ENCODE measurements at places on chromosomes 7 and 10. TPM values are rescaled to one million over a fixed set of nuclear protein-coding genes. Genes with fewer than 3 reads are reported as not detected.

The JAKMIP3 gene
- 0.04 TPM for total RNA-seq

The LDB3 gene
- not detected for total RNA-seq

The RARRES2 gene
- total RNA-seq, result not detected

The HOXA11 gene
- 1.2 TPM for total RNA-seq

The CPN1 gene
- 8.6 TPM for total RNA-seq

The DLX5 gene
- total RNA-seq, result not detected

The TRIP6 gene
- total RNA-seq, result 76.9 TPM

The SOSTDC1 gene
- not detected for total RNA-seq

The LLCFC1 gene
- total RNA-seq, result not detected

The CUZD1 gene
- total RNA-seq, result 0.72 TPM

The TMEM140 gene
- total RNA-seq, result 2.9 TPM

The IL15RA gene
- 3.9 TPM for total RNA-seq

The RAPGEF5 gene
- 6.5 TPM for total RNA-seq

The SRRM3 gene
- total RNA-seq, result 4.2 TPM

All from A375 (cell line).